CMK (cell line): ENCODE measurements at places on chromosomes 4 and X.

DNA sequence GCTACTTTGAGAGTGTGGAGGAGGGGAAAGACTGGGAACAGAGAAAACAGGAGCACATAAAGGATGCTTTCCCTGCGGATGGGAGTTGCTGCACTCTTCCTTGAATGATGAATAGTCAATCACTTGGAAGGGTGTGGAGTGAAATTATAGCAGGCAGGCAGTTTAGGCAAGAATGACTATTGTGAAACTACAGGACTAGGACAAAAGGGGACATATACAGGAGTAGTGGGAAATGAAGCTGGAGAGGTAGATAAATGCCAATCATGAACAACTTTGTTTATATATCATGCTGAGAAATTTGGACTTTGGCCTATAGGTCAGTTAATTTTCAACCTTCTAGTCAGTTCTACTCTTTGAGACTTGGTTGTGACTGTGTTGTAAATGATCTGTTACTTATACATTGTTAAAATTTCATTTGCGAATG is 76.9 kb downstream of the PAQR3 start:
- no peak for DNase-seq

DNA sequence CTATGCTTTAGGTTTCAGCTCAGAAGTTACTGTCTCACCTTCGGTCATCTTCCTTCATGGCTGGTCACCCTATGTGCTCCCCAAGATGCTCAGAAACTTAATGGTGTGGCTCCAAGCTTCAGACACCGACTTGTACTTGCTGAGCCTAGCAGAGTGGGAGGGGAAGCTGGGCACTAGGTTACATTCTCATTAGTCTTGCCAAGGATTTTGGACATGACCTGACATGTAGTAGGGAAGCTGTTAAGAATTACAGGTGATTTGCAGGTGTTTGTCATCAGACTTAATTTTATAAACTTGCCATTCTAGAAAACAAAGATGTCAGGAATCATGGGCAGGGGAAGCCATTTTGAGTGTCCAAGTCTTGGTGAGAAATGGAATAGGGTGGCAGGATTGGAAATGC is 72.4 kb downstream of the CCNG2 start:
- no peak for DNase-seq

DNA sequence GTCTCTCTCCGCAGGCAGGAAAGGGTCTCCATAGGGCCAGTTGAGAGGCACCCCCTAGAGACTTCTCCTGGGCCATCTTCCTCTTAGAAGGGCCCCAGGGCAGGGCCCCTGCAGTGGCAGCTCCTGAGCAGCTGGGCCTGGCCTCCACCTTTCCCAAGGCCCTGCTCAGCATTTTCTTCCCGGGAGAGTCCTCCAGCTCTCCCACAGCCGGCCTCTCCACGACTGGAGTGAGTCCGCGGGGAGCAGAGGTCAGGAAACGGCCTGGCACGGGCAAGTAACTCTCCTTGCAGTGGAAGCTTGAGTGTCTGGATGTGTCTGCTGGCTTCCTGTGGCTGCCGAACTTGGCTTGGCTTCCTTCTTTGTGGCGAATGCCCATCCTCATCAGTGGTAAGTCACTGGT is 1.6 kb upstream of the LOC101059915 start:
- DNase-seq = no peak

DNA sequence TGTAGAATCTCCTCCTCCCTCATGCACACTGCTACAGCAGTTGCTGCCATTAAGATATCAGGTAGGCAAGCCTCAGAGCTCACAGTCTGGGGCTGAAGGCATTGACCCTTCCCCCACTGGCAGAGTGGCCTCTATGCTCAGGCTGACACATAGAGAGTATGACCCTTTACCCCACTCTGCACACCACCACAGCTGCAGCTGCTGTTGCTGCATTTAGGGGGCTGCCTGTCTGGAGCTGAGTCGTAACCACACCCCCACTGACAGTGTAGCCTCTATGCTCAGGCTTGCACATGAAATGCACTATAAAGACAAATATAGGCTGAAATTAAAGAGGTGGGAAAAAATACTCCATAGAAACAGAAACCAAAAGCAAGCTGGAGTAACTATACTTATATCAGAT is 289.3 kb upstream of the PABPC4L start:
- DNase-seq = no peak

GRCh38 chr4:8855818-8856245 is 15.8 kb downstream of the HMX1 start:
- DNase-seq = no peak

- DNase-seq = no peak
These were observed 38.9 kb downstream of the NUDT9 start for GRCh38 chr4:87461281-87461700.

- DNase-seq = no peak
These were observed 153.4 kb downstream of the PPARGC1A start for GRCh38 chr4:23736466-23736865.

DNA sequence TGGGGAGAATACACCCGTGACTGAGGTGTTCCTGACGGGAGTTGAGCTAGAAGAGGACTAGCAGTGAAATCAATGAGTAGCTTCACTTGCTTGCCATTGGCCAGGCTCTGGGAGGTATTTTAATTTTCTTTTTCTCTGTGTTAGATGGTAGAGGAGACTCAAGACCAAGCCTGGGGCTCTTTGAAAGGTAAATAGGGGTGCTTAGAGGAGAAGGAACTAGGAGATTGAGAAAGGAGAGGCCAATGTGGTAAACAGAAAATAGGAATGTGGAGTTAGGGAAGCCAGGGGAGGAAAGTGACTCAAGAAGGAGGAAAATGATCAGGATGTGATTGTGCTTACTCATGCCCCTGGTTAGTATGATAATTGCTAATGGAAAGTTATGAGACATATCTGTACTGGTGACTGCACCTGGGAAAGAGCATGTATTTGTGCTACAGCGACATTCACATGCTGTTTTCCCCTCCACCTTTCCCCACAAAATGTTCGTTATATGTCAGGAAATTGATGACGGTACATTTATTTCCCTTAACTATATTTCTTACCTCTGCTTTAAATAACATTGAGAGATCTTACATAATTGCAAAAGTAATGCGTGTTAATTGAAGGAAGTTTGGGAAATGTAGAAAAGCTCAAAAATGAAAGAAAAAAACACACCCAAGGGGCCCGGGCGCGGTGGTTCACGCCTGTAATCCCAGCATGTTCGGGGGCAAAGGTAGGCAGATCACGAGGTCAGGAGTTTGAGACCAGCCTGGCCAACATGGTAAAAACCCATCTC is 16.9 kb upstream of the LRBA start:
- DNase-seq = no peak

- no peak for DNase-seq
These were observed 9.9 kb upstream of the SMIM10L2A start for GRCh38 chrX:135411893-135412292.
